KG1 (cell line): ENCODE measurements at places on chromosomes 3 and 15.

- DNase-seq, result no peak
Observed at GRCh38 chr3:43640681-43641080, 18.9 kb upstream of the ANO10 start.

GRCh38 chr15:72859017-72859756 lies 75.6 kb upstream of the ADPGK start:
- no peak for DNase-seq

DNA sequence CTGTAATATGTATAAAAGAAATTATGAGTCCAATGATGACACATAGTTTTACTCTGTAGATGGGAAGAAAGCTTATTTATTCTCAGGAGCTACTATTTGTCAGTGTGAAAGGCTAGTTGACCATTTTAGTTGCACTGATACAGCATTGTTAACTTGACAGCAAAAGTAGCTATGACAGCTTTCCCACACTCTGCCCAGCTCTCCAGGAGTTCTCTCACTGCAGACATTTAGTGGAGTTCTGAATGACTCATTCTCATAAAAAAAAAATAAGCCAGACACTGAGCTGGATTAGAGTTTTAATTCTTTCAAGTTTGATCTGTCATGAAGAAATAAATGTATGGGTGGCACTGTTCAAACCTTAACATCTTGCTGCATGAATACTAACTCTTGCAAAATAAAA lies 77.2 kb upstream of the CFAP20DC start:
- DNase-seq, result no peak

DNA sequence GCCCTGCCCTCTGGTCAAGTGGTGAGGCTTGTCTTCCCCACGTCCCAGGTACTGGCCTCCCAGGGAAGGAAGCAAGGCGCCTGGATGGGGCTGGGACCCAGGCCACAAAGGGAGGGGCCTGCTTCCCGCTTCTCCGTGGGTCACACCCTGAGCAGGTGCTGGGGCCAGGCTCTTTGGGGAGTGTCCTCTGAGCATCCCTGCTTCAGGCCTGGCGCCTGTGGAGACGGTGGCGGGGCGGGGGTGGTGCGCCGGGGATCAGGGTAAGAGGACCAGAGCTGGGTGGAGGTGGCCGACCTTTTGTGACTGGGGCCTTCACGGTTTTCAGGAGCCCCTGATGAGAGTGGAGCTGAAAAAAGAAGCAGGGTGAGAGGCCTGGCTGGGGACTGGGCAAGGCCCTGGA lies 3.6 kb downstream of the PLA2G4B start:
- no peak for DNase-seq

- DNase-seq, result no peak
Observed at GRCh38 chr3:98038876-98039275, 3.8 kb upstream of the GABRR3 start.

GRCh38 chr15:58249646-58250312 lies 111.6 kb downstream of the AQP9 start:
- no peak for DNase-seq

DNA sequence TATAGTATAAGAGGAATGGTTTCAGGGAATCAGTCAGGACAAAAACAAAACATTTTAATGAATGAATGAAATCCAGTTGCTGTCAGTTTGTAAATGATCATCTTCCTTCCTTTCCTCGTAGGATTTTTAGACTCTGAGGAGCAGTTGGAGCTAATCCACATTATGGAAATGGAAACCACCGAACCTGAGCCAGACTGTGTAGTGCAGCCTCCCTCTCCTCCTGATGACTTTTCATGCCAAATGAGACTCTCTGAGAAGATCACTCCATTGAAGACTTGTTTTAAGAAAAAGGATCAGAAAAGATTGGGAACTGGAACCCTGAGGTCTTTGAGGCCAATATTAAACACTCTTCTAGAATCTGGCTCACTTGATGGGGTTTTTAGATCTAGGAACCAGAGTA lies 3.1 kb downstream of the TIPARP start:
- DNase-seq, result no peak

- no peak for DNase-seq
Observed at GRCh38 chr3:25592510-25592968, 72.2 kb downstream of the TOP2B start.

DNA sequence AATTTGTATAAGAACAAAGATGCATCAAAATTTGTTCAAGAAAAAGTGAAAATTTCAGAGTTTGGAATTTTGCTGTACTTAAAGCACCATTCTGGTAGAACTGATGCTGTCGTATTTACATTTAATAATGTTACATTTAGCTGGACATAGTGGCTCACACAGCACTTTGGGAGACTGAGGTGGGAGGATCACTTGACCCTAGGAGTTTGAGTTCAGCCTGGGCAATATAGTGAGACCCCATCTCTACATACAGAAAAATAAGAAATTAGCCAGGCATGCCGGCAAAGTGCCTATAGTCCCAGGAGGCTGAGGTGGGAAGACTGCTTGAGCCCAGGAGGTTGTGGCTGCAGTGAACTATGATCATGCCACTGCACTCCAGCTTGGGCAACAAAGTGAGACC lies 51.5 kb upstream of the SKIL start:
- no peak for DNase-seq

DNA sequence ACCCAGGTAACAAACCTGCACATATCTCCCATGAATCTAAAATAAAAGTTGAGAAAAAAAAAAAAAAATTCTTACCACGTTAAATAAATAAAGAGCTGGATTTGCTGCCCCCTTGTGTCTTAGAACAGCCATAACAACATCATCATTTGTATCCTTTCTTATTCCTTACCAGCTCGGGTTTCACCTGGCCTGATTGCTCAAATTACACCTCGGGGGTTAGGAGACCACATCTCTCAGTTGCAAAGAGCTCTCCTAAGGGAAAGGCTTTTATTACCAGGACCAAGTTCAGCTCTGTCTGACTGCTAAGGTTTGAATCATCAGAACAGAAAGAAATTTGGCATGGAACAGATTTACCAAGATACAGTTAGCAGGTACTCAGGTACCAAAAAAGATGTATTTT lies 25.8 kb upstream of the RPL39L start:
- peak; percentile 51 for DNase-seq

- no peak for DNase-seq
Observed at GRCh38 chr3:155497930-155498647, 204.6 kb upstream of the STRIT1 start.

DNA sequence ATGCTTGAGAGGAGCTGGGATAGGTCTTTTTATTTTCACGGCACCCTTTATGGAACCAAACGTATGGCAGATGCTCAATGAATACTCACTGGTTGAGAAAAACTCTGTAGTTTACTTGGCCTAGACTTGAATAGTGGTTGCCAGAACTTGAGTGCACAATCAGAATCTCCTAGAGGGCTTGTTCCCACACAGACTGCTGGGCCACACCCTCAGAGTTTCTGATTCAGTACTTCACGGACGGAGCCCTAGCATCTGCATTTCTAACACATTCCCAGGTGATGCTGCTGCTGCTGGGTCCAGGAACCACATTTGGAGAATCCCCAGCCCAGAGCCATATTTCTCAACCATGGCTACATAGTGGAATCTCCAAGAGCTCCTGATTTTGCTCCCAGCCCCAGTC lies 24.6 kb downstream of the CA12 start:
- DNase-seq, result no peak

DNA sequence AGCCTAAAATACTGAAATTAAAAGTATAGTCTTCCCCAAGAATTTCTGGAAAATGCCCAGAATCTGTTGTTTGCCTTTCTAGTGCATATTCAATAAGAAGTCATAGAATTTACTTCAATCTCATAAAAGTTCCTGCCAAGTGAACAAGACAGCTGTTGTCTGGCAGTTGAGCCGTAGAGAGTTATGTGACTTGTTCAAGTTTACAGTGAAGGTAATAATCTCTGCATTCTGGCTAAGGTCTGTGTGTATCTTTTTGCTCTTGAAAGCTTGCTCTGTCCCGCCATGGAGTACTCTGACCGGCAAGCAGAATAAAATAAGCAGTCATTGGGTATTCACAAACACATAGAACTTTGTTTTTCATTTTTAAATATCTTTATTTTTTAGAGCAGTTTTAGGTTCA lies 77.8 kb downstream of the GHSR start:
- no peak for DNase-seq

DNA sequence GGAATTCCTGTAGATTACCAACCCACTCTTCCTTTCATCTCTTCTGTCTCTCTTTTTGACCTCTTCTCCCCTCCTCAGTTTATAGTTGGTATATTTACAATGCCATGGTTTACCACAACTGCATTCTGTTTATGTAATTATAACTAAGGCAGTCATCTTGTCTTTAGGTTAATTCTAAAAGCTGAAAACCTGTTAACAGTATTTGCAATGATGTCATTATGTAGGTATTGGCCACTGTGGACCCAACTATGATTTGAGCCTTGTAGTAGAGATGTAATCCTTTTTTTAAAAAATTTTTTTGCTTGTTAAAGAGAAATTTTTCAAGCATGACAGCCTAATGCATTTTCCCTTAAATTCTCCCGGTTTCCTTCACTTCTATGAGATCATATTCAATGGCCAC lies 30.7 kb upstream of the CHST2 start:
- DNase-seq, result no peak

- no peak for DNase-seq
Observed at GRCh38 chr3:45605534-45605933, 11.0 kb downstream of the LIMD1 start.

- no peak for DNase-seq
Observed at GRCh38 chr3:197516517-197516889, 39.3 kb downstream of the BDH1 start.

- DNase-seq, result no peak
Observed at GRCh38 chr3:49260806-49261324, 16.2 kb downstream of the C3orf62 start.

GRCh38 chr3:183061391-183062172 lies 37.7 kb downstream of the MCCC1 start:
- no peak for DNase-seq

DNA sequence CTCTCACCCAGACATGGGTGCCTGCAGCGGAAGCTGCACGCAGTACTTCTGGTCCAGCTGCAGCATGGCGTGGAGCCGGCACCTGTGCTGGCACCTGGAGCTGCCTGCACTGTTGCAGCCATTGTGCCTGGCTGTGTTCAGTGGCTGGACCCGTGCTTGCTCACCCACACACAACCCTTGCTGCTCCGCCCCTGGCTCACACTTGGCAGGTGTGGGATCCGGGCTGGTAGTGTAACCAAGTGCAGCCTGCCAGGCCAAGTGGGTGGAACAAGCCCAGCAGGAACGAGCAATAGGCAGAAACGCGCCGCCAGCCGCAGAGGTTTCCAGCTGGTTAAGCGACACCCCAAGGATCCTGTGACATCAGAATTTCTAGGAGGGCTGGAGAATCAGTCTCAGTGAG lies 11.2 kb upstream of the SCAPER start:
- no peak for DNase-seq
